CD4-positive, alpha-beta T cell treated with Interleukin-6 at 100 ng/mL for 8 hours (primary cell): ENCODE measurements at places on chromosomes 7 and 10.

DNA sequence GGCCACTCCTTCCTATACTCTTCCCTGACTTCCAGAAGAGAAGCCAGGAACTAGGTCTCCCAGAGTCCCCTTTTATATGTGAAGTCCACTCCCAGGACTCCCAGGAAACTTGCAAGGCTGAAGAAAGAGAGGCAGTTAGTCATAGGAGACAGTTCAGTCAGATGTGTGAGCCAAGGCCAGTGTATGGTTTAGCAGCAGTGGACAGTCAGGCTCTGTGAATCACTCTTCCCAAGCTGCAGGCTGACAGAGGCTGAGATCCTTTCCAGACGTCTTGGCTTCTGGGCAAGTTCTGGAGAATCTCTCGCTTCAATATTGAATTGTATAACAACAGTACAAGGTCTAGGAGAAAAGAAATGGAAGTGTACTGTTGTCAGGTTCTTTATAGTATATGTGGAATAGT, 26.9 kb downstream of the BLVRA start:
- no peak for DNase-seq

- DNase-seq: no peak
Observed at GRCh38 chr10:99337901-99338300, 8.7 kb downstream of the CNNM1 start.

- DNase-seq: no peak
Observed at GRCh38 chr10:3750854-3751253, 34.2 kb downstream of the KLF6 start.

DNA sequence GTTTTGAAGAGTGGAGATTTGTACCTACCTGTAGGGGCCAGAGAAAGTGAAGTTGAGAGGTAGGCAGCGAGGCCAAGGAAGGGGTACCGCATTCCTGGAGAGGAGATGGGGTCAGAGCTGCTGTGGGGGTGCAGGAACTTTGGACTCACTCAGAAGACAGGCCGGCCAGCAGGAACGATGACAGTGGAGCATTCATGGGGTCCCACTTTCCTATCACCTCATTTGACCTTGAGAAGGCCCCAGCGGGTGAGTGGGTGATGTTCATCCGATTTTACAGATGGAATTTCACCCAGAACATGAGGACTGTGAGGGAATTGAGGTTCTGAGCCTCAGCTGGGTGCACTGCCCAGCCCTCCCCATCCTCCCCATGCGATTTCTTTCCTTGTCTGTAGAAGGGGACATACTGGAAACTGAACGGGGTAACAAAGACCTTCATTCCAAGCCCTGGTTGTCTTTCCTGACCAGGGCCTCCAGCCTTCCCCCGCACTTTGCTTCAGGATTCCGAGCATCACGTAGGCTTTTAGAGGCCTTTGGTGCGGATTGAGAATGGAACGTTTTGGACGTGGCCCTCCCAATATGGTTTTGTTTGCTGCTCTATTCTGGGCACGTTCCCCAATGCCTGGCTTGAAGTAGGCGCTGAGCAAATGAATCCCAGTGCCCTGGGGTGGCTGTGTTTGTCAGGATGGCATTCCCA, 87.3 kb downstream of the ADCY1 start:
- DNase-seq: no peak

DNA sequence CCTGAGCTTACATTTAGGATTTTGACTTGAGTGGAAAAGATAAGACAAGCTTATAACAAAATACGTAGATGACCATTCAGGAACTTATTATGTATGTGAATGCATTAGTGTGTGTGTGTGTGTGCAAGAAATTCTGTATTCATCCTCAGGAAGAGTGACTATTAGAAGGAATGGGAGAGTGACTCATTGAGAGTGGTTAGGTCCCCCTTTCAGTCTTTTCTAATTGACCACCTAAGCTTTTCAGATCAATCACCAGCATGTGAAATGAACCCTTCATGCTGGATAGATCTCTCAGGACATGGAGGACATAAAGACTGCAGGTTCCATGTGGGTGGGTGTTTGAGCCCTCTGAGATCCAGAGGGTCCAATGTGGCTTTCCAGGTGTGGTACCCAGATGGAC, 153.5 kb downstream of the MBL2 start:
- DNase-seq: no peak

GRCh38 chr7:30445770-30446169, 32.8 kb downstream of the NOD1 start:
- peak; percentile 65 for DNase-seq

DNA sequence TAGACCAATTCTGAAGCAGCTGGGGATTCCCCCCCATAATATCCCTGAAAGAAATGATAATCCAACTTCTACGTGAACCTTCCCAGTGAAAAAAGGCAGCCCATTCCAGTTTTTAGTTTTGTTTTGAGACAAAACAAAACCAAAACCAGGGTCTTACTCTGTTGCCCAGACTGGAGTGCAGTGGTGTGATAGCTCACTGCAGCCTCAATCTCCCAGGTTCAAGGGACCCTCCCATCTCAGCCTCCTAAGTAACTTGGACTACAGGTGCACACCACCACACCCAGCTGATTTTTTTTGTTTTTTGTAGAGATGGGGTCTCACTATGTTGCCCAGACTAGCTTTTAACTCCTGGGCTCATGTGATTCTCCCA, 12.5 kb upstream of the ARPC1A start:
- DNase-seq: no peak

GRCh38 chr7:116582806-116583444, 58.1 kb downstream of the CAV1 start:
- no peak for DNase-seq

DNA sequence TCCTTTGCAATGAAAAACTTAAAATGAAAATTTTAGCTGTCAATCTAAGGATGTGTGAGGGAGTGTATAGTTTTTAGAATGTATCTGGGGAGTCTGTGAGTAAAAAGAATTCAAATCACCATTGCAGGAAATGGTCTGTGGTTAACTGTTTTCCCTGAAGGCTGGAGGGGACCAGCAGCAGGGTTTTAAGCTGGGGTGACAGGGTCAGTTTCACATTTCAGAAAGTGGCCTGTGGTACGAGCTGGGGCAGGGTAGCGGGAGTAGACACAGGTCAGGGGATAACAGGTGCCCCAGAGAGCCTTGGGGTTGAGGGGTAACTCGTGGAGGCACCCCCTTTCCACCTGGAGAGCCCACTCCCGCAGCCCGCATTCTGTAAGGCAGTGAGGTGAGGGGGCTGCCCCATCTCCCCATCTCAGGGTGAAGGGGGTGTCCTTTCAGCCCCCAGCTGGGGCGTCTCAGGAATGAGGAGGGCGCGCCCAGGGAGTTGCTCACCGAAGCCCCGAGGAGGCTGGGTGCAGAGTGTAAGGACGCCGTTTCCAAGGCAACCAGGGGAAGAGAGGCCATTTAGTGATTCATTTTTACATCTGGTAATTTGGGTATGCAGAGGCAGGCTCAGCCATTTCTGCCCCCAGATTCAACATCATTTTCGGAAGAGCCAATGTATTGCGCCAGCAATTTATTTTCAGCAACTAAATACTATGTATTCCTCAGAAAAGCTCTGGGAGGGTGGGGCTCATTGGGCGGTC, 168.9 kb downstream of the SLIT1 start:
- DNase-seq: no peak
